ENCODE measurements at places on chromosomes 16 and 17.

DNA sequence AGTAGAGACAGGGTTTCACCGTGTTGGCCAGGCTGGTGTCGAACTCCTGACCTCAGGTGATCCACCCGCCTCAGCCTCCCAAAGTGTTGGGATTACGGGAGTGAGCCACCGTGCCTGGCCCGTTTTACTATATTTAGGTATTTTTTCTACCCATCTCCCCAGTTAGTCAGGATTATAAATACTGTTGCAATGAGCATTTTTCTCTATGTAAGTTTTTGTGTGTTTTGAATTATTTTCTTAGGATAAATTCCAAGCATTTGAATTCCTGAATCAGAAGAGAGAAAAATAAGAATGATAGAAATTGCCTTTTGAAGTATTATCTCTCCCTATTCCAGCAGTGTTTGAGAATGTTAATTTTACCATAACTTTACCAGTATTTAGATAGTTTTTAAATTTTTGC, 36.6 kb downstream of the KIAA0513 start:
- DNase-seq = no peak

DNA sequence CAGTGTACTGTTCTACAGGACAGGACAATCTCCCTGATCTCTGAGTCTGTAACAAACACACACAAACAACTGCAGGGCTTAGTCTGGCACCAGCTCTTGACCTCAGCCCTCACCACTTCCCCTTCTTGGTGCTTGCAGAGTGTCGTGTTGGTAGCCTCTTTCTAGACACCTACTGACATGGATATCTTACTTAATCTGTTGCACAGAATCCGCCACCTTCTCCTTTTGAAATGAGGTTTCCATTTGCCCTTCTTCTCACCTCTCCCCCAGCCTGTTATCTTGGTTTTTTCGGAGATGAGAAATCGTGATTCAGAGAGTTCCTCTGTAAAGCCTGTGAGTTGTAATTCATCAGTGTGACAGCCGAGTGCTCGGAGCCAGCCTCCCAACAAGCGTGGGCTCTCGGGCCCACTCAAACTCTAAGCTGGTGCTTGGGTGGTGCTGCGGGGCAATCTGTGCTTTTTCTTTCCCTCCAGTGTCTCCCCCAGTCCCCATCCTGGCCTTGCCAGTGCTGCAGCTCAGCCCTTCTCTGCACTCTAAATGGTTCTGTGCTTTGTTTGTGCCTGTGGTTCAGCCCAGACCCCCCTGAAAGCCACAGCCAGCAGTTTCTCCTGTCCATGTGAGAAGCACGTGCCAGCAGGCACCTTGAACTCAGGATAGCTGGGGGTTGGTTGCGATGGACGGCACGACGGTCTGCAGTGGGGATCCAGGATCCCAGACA, 28.1 kb downstream of the KIAA0513 start:
- DNase-seq = peak; percentile 60

DNA sequence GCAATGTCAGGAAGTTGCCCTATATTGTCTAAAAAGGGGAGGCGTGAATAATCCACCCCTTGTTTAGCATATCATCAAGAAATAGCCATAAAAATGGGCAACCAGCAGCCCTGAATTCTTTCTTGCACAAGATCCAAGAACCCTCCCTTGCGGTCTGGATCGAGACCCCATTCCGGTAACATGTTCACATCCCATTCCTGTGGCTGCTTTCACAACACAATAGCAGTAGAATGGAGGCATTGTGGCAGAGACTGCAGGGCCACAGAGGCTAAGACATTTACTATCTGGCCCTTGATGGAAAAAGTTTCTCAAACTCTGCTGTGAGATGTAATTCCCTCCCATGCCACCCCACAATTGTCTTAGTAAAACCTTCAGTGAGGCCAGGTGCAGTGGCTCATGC, 73.2 kb downstream of the RMI2 start:
- DNase-seq = no peak

- no peak for DNase-seq
These were observed 7.1 kb upstream of the ASIC2 start for GRCh38 chr17:33300241-33300640.

- DNase-seq = no peak
These were observed 172.2 kb downstream of the SEC14L1 start for GRCh38 chr17:77312786-77313599.

DNA sequence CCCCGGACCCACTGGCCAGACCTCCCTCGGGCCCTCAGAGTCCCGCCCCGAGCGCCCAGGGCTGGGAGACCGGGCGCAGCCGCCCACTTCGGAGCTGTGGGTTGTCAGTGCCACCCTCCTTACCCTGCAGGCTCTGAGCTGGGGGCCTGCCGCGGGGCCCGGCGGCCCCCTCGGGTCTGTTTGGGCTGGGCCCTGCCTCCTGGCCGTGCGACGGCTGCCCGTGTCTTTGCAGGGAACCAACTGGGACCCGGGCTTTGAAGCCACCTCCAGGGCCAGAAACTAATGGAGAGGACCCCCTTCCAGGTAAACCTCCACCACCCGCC, 443 bp downstream of the TEDC2 start:
- no peak for DNase-seq

DNA sequence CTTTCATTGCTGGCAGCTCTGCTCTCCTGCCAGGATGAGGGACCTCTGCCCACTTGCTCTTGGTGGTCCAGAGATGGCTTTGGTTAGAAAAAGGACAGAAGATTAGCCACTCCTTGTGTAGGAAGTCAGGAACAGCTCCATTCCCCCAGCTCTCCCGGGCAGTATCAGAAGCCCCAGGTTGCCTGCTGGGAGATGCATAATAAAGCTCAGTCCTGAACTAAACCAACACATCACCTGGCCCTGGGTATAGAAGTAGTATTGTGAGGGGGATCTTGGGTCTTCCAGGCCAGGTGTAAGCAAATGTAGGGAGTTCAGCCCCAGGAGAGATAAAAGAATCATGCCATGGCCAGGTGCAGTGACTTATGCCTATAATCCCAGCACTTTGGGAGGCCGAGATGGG, 52.4 kb downstream of the NEUROD2 start:
- no peak for DNase-seq

DNA sequence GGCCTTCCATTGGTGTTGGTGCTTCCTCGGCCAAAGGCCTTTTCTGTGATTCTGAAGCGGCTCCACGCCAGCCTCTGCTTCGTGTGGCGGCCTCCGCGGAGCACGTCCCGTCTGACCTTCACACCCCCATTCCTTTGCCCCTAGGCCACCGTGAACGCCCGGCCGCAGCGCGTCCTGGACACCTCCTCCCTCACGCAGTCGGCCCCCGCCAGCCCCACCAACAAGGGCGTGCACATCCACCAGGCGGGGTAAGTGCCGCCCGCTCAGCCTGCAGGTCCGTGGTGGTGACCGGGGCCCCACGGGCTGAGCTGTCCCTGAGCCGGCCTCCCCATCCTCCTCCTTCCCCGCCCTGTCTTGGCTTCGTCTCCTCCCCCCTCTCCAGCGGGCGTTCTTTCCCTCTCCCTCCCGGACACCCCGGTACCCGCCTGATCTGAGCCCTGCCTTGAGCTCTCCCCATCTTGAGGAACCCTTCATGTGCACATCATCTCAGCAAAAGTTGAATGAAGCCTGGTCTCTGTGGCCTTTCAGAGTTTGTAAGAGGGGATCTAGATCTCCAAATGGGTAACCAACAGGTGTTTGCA, 69.0 kb upstream of the CHMP6 start:
- no peak for DNase-seq

GRCh38 chr16:85475233-85475632, 137.9 kb upstream of the GSE1 start:
- DNase-seq = no peak

DNA sequence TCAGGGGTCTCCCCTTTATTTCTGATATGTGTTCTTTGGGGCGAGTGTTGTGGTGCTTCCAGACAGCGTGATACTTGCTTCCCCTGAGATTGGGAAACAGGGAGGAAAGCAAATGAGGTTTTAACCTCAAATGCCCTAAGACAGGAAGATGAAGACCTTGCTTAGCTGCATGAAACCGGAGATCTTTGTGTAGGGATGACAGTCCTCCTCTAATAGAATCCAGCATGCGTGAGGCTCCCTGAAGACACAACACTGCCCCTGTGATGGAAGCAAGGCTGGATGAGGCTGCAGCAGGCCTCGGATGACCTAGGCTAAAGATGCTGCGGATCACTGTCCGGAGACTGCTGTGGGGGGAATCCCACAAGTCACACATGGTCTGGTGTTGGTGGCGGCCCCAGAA, 491.0 kb downstream of the CDH13 start:
- no peak for DNase-seq

DNA sequence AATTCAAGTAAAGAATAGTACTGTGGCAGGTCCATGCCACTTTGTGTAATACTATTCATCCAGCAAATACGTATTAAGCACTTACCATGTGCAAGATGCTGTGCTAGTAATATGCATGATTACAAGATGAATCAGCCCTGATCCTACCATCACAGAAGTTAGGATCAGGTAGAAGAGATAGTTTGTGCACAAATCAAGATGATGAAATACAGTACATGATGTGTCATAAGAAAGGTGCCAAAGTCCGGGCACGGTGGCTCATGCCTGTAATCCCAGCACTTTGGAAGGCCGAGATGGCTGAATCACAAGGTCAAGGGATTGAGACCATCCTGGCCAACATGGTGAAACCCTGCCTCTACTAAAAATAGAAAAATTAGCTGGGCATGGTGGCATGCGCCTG, 10.9 kb downstream of the COG4 start:
- no peak for DNase-seq

GRCh38 chr17:74566132-74566753, 1.1 kb downstream of the CD300H start:
- DNase-seq = peak; percentile 23

- DNase-seq = no peak
These were observed 24.7 kb downstream of the NTAN1 start for GRCh38 chr16:15031179-15031578.

DNA sequence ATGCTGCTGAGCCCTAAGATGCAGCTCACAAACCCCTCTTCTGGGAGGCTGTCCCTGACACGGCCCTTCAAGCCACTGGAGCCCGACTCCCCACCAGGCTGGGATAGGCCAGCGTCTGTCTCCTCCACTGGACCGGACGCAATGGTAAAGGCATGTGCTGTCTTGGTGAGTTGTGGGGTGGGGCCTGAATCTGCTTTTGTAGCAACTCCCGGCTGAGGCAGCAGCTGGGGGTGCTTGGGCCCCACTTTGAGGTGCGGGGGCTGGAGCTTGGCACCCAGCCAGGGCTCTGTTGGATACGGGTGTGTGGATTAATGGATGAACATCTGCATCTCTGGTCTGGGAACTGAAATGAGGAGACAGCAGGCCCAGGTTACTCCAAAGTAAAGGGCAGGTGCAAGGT, 3.5 kb upstream of the NLRC3 start:
- DNase-seq = no peak

DNA sequence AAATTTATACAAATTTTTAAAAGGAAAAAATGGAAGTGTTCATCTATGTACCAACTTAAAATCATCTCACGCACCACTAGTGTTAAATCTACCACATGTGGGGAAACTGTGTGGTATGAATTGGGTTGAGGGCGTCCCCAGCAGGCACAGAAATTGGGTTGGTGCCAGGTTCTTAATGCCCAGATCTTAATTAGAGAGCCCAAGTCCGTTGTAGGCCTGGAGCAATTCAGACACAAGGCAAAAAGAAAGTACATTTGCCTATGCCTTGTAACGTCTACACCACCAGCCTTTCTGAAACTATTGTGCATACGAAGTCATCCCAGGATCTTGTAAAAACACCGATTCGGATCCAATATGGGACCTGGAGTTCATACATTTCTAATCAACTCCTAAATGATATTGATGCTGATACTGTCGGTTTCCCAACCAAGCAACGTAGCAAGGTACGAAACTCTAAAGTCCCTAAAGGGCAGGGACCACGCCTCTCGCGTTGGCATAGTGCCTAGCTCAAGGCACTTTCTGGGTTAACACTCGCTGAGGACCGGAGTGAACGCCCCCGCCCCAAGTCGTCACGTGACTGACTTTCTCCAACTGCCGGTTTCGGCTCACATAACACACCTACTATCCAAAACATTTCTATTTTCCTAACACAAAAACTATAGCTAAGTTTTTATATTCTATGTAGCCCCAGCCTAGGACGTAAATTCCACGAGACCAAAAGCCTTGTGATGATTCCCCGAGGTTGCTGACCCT, 945 bp upstream of the UQCRC2 start:
- DNase-seq = peak; percentile 75

- DNase-seq = no peak
These were observed 86.3 kb downstream of the VPS53 start for GRCh38 chr17:628089-628941.

DNA sequence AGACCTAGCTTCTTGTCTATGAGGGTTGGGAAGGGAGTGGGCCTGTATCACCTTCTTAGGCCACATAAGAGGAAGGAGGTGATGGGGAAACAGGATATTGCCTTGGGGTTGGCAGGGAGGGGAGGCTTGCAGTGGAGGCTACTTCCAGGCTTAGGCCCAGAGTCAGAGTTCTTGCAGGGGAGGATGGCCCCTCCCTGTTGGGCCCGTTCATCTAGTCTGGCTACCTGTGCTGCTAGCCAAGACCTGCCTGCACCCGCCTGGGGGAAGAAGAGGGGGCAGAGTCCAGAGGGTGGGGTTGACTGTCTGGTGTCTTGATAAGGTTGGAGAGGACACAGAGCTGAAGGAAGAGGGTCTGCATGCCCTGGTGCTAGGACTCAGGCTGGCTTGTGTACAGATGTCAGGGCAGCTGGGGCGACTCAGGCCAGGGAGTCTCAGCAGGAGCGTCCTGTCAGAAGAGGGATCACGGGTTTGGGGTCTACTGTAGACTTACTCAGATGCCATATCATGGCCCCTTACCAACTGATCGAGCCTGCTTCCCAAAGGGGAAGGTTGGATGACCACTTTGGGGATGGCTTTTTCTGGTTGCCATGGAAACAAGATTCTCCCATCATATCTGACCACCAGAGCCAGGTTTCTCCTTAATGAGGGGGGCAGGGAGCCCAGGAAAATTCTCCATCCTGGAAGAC, 5.3 kb downstream of the KDM6B start:
- no peak for DNase-seq

GRCh38 chr16:73877150-73877549, 419.5 kb upstream of the PSMD7 start:
- no peak for DNase-seq

DNA sequence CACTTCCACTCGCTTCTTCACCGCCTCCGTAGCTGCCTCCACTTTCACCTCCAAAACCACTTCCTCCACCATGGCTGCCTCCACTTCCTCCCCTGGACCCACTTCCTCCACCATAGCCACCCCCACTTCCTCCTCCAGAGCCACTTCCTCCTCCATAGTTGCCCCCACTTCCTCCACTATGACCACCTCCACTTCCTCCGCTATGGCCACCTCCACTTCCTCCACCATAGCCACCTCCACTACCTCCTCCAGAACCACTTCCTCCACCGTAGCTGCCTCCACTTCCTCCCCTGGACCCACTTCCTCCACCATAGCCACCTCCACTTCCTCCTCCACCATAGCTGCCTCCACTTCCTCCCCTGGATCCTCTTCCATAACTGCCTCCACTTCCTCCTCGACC, 4.5 kb downstream of the KRT9 start:
- DNase-seq = no peak

DNA sequence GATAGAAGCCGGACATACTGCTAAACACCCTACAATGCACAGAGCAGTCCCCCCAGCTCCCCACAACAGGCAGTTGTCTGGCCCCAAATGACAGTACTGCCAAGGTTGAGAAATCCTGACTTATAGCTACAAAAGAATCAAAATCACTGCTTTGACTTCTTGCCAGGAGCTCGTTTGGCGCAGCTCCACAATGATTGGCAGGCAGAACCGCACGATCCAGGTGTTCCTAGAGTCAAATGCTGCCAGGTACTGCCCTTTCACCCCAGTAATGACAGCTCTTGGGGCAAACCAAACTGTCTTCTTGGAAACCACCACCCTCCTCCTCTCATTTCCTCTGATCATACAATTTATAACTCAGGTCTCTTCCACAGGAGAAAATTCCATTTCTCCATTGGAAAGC, 2.2 kb upstream of the TMC5 start:
- no peak for DNase-seq

Data from stimulated activated CD4-positive, alpha-beta T cell treated with anti-CD3 and anti-CD28 coated beads, Interleukin-4, amount 100 ng/mL, for 1 hour (primary cell).